Activated T-cell treated with anti-CD3 and anti-CD28 coated beads, Interleukin-2, amount 50 U/mL, for 24 hours (primary cell): ENCODE measurements at places on chromosomes 7 and 10.

GRCh38 chr10:71696628-71697326, 22.8 kb downstream of the C10orf105 start:
- peak; percentile 80 for DNase-seq
- no peak overlapping the region for H3K27ac ChIP-seq
- H3K4me3 ChIP-seq = no peak overlapping the region
- H3K27me3 ChIP-seq = no peaks in the 10 kb centered on the region
- no peaks in the 10 kb centered on the region for H3K36me3 ChIP-seq

GRCh38 chr10:92891885-92892690, 43.8 kb downstream of the EXOC6 start:
- no peak overlapping the region for H3K4me3 ChIP-seq
- peaks cover 12% of the 10 kb centered on the region for H3K4me1 ChIP-seq
- no peak overlapping the region for H3K27ac ChIP-seq
- H3K27me3 ChIP-seq = no peaks in the 10 kb centered on the region
- H3K36me3 ChIP-seq = peaks cover 9% of the 10 kb centered on the region

GRCh38 chr7:111474723-111475418, 87.4 kb downstream of the IMMP2L start:
- no peak for DNase-seq
- H3K4me3 ChIP-seq = no peak overlapping the region
- H3K4me1 ChIP-seq = no peaks in the 10 kb centered on the region
- no peaks in the 10 kb centered on the region for H3K27me3 ChIP-seq
- H3K36me3 ChIP-seq = peaks cover 29% of the 10 kb centered on the region

DNA sequence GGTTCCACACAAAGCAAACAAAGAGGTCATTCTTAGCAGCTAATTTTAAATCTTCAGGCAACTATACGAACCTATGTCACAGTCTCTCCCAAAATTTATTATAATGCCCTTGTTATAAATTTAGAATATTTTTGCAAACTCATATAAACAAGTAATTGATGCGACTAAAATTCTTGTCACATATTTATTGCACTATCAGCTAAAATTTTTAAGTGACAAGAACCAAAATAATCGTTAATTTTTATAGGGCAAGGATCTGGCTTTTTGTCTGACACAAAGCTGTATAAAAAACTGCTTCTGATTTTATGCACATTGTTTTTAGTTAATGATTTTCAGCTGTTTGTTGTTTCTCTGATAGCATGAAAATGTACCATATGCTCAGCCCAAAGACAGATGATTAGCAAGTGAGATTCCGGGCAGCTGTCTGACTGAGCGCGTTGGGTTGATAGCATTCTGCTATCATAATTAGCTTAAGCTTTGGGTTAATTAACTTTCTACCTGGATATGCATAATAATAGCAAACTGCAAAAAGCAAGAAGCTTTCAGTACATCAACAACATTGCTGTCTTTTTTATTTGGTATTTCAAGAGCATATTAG, 136.0 kb downstream of the MGMT start:
- no peak overlapping the region for H3K27ac ChIP-seq
- H3K36me3 ChIP-seq = peaks cover 58% of the 10 kb centered on the region
- no peak for DNase-seq
- H3K4me1 ChIP-seq = peaks cover 7% of the 10 kb centered on the region
- no peaks in the 10 kb centered on the region for H3K27me3 ChIP-seq

DNA sequence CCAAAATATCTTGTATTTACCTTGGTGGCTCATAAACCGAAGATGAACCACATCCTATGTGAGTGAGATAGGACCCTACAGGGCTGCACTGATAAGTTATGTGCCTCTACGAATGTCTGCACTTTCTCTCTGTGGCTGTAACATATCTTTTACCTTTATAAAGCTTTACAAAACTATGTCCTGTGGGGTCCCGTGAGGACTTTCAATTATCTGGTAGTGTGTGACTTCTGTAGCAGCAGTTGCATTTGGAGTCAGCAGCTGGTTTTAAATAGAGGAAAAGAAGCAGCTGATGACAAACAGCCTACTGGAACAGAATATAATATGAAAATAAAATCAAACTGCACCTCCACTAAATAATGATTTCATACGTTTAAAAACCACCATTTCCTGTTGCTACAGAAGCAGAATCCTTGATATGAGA, 222.4 kb upstream of the GNAI1 start:
- peaks cover 43% of the 10 kb centered on the region for H3K4me1 ChIP-seq
- H3K27ac ChIP-seq = no peak overlapping the region
- no peak for DNase-seq
- no peak overlapping the region for H3K4me3 ChIP-seq

DNA sequence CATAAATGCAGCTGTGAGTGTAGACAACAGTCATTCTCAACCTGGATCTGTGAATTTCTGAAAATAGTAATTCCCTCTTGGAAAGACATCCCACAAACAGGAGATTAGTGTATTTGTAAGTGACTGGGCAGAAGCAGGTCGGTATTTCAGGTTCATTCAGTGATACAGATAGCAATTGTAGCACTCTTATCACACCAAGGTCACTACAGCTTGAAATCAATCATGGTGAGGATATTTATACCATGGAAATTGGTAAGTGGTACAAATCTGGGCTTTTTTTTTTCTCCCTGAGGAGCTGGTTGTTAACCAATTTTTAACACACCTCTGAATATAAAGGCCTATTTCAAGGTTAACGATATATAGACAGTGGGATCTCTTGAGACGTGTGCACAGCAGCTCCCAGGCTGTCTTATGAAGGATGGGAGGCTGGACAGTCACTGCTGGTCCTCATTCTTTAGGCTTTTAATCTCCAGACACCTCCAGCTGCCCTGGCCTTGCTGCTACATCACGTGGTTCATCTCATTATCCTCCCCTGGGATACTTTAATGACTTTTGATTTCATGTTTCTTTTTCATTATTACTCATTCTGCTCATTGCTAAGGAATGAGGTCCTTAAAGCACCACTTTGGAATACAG, 87.1 kb downstream of the ITGA8 start:
- H3K36me3 ChIP-seq = no peaks in the 10 kb centered on the region
- H3K4me1 ChIP-seq = no peaks in the 10 kb centered on the region
- no peak overlapping the region for H3K27ac ChIP-seq
- peaks cover 7% of the 10 kb centered on the region for H3K27me3 ChIP-seq

GRCh38 chr7:135147899-135148721, at the start of gene TMEM140:
Gene TMEM140 (plus strand): TSS chr7:135148072. CDS start chr7:135164442, 16,370 bp downstream.
- H3K27ac ChIP-seq = peak within 1 kb of the TSS; percentile 91
- H3K4me3 ChIP-seq = peak within 1 kb of the TSS; percentile 77
- peaks cover 75% of the 10 kb centered on the region for H3K4me1 ChIP-seq
- peak; percentile 68 for DNase-seq
- H3K27me3 ChIP-seq = no peaks in the 10 kb centered on the region

DNA sequence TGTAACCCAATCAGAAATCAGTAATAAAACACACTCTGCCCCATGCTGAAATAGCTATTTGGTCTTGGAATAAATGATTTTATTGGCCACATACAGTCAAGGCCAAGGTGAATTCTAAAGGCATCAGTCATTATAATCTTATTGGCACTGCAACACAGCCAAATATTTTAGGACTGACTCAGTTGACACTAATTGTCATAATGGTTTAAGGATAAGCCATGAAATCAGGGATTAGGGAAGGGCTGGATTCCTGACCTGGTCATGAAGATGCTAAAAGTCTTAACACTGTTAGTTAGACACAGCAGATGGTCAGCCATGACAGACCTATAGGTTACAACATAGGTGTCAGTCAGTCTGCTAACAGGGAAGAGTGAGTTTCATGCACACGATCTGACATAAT, 330.3 kb upstream of the NPSR1 start:
- no peak overlapping the region for H3K4me3 ChIP-seq
- H3K27me3 ChIP-seq = peaks cover 4% of the 10 kb centered on the region
- H3K27ac ChIP-seq = no peak overlapping the region
- H3K36me3 ChIP-seq = no peaks in the 10 kb centered on the region

DNA sequence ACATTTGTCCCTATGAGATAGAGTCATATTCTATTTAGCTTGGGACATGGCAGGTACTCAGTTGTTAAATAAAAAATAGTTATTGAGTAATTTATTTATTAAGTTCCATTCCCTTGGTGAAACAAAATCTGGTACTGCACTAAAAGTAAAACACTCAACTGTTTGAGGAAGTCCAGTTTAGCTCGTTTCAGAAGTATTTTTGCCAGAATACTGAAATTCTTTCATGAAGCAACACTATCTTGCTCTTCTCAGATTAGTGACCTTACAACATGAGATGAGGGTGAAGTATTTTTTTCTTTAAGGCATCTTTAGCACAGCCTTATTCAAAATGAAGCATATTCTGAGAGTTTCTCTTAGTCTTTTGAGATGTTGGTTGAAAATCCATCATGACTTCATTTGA, 106.0 kb downstream of the ZNF365 start:
- H3K36me3 ChIP-seq = no peaks in the 10 kb centered on the region
- H3K27me3 ChIP-seq = peaks cover 5% of the 10 kb centered on the region
- H3K4me1 ChIP-seq = no peaks in the 10 kb centered on the region
- no peak overlapping the region for H3K27ac ChIP-seq
- no peak overlapping the region for H3K4me3 ChIP-seq

- H3K27ac ChIP-seq = no peak overlapping the region
- peak; percentile 30 for DNase-seq
- no peaks in the 10 kb centered on the region for H3K36me3 ChIP-seq
These were observed 98.4 kb upstream of the HABP2 start for GRCh38 chr10:113454341-113455061.

- H3K36me3 ChIP-seq = no peaks in the 10 kb centered on the region
- DNase-seq = no peak
- no peak overlapping the region for H3K4me3 ChIP-seq
- H3K4me1 ChIP-seq = no peaks in the 10 kb centered on the region
- H3K27me3 ChIP-seq = no peaks in the 10 kb centered on the region
- H3K27ac ChIP-seq = no peak overlapping the region
These were observed 1314.5 kb downstream of the XPNPEP1 start for GRCh38 chr10:108608860-108609259.

DNA sequence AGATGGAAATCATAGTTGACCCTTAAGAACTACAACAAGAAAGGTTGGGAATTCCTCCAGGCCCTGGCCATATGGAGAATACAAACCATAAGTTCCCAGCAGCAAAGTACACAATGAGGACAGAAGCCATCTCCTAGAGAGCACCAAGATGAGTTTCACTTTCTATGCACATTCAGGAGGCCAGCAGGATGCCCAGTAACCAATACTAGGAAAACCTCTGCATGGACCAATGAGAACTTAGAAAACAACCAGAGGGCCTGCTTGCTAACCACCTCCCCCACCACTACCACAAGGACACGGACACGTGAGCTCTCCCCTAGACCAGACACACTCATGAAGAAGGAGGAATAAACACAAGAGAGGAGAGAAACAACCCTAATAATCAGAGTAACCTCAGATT, 56.3 kb downstream of the IFIT5 start:
- DNase-seq = no peak
- H3K4me1 ChIP-seq = no peaks in the 10 kb centered on the region
- no peak overlapping the region for H3K27ac ChIP-seq
- H3K4me3 ChIP-seq = no peak overlapping the region
- H3K36me3 ChIP-seq = no peaks in the 10 kb centered on the region
- no peaks in the 10 kb centered on the region for H3K27me3 ChIP-seq

GRCh38 chr7:111266613-111267012, 175.7 kb downstream of the LRRN3 start:
- no peaks in the 10 kb centered on the region for H3K36me3 ChIP-seq
- H3K27ac ChIP-seq = no peak overlapping the region
- H3K4me3 ChIP-seq = no peak overlapping the region
- no peaks in the 10 kb centered on the region for H3K27me3 ChIP-seq
- DNase-seq = no peak

DNA sequence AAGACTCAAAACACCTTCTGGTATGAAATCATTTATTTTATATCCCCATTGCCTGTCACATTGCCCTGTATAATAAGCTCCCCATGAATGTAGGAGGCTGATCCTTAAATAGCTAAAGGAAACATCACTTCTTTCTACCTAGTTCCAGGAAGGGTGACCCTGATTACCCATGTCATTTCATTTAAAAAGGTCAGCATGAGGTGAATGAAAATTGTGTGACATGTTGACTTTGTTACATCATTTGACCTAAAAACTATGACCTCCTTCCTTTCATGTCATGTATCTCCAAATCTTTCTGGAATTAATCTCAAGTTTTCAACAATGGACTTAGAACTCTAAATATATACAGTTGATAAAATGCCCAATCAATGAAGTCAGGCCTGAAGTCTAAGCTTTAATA, 161.5 kb downstream of the AHR start:
- H3K27me3 ChIP-seq = no peaks in the 10 kb centered on the region
- H3K27ac ChIP-seq = no peak overlapping the region
- H3K36me3 ChIP-seq = no peaks in the 10 kb centered on the region
- no peak overlapping the region for H3K4me3 ChIP-seq

- H3K4me1 ChIP-seq = no peaks in the 10 kb centered on the region
- H3K36me3 ChIP-seq = no peaks in the 10 kb centered on the region
- H3K27ac ChIP-seq = no peak overlapping the region
- no peak for DNase-seq
These were observed 49.5 kb downstream of the VWA2 start for GRCh38 chr10:114288424-114289095.

DNA sequence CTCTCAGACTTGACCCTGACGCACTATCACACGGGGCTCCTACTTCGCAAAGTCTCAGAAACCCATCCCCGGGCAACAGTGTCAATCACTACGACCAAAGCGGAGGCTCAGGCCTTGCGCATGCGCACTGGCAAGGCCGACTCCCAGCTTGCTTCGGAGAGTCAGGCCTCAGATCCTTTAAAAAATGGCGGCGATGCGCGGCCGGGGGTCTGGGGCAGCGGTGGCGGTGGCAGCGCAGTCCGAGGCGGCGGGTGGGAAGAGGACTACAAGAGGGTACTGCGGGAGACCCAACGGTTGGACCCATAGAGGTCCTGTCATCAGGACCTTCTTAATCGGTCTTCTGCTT, 196.9 kb downstream of the ZNF716 start:
- no peaks in the 10 kb centered on the region for H3K36me3 ChIP-seq
- H3K4me3 ChIP-seq = no peak overlapping the region
- H3K4me1 ChIP-seq = no peaks in the 10 kb centered on the region
- no peaks in the 10 kb centered on the region for H3K27me3 ChIP-seq
- DNase-seq = no peak

GRCh38 chr7:93985101-93985500, 19.1 kb downstream of the BET1 start:
- DNase-seq = no peak
- no peak overlapping the region for H3K27ac ChIP-seq
- H3K27me3 ChIP-seq = no peaks in the 10 kb centered on the region
- H3K36me3 ChIP-seq = peaks cover 6% of the 10 kb centered on the region
- H3K4me3 ChIP-seq = no peak overlapping the region

- DNase-seq = no peak
- H3K27me3 ChIP-seq = no peaks in the 10 kb centered on the region
- H3K4me1 ChIP-seq = no peaks in the 10 kb centered on the region
- H3K4me3 ChIP-seq = no peak overlapping the region
- no peak overlapping the region for H3K27ac ChIP-seq
These were observed 64.2 kb downstream of the PARP12 start for GRCh38 chr7:139998572-139998971.

GRCh38 chr10:104127411-104127810, 5.4 kb downstream of the SFR1 start:
- peaks cover 22% of the 10 kb centered on the region for H3K4me1 ChIP-seq
- H3K4me3 ChIP-seq = no peak overlapping the region
- H3K27ac ChIP-seq = peak overlapping the region; percentile 75
- DNase-seq = no peak
- H3K27me3 ChIP-seq = peaks cover 3% of the 10 kb centered on the region
